ENCODE measurements at places on chromosomes 7 and 10. TPM values are rescaled to one million over a fixed set of nuclear protein-coding genes. Genes with fewer than 3 reads are reported as not detected.
A peak's percentile ranks its signal among the peaks of the same experiment; 100 is the strongest.

DNA sequence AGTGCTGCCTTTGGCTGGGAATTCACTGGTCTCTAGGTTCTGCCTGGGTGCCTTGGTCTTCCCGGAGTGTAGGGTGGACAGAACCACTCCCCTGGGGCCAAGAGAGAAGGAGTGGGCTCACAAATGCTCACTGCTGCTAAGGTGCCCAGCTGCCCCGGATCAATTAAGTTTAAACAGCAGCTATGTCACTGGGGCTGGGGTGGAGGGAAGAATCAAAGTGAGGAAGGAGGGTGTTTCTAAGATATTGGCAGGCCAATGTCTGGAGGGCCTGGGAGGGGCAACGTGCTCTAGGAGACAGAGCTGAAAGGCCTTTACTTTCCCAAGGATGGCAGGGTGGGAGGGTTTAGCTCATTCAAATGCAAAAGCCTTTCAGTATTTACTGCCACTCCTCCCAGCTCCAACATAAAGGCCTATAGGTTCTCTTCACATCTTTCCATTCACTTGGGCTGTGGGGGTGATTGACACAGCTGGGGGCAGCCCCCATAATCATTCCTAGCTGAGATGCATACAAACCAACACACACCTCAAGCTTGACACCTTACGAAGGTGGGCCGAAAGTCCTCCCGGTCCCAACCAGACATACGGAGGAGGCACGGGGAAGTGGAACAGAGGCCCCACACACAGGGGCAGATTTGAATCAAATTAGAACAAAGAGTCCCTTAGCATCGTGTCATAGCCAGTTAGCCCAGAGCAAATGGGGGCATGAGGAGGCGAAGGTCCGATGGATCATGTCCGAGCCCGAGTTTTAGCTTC, 108.0 kb upstream of the EFCAB10 start:
- DNase-seq = no peak

GRCh38 chr10:78207776-78208175, 174.1 kb downstream of the RPS24 start:
- DNase-seq = peak; percentile 54

The SYNPO2L gene
- 0.11 TPM for total RNA-seq

The EPHB6 gene
- total RNA-seq = 0.11 TPM

- peak; percentile 36 for DNase-seq
Observed at GRCh38 chr7:46745707-46746090, 824.6 kb upstream of the IGFBP3 start.

DNA sequence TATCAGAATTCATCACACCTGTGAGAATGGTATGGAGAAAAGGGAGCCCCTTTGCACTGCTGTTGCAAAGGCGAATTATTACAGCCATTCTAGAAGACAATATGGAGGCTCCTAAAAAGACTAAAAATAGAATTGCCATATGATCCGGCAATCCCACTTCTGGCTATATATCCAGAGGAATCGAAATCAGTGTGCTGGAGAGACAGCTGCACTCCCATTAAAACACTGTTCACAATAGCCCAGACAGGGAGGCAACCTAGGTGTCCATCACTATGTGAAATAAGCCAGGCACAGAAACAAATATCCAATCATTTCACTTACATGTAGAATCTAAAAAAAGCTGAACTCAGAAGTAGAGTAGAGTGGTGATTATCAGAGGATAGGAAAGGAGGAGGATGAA, 26.0 kb upstream of the GJD4 start:
- DNase-seq = no peak

The PALD1 gene
- total RNA-seq = not detected

GRCh38 chr10:5648494-5649457, 17.6 kb downstream of the ASB13 start:
- peak; percentile 13 for DNase-seq

- peak; percentile 82 for DNase-seq
Observed at GRCh38 chr7:132430861-132431822, 145.1 kb downstream of the PLXNA4 start.

DNA sequence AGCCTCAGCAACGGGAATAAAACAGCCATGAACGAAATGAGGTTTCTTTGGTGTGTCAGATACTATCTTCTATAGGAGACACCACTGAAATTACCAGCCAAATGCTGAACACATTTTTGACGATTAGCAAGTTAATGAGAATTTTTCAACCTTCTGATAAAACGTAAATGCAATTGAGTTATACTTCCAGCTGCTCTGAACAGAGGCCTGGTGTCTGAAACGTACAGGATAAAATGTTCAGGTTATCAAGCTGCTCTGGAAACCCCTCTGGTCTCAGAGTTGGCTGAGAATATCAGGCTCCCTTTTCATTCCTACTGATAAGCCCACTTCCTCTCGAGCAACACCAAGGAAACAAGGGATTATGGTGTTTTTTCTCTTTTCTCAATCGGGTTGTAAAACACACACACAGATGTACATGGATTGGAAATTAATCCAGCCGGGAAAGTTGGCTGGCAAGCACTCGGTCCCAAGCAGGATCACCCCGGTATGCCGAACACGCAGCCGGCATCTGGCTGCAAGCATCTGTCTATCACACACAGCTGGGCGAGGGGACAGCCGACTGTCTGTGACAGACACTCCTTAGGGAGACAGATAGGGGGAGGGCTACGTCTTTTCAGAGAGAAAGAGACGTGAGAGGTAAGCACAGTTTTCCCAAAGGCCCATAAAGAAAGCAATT, 171.8 kb downstream of the PRKAG2 start:
- DNase-seq = no peak

The IL15RA gene
- 0.89 TPM for total RNA-seq

The DKK1 gene
- total RNA-seq = 558 TPM

GRCh38 chr7:37484426-37485073, 35.9 kb upstream of the ELMO1 start:
- no peak for DNase-seq

The SH2D4B gene
- not detected for total RNA-seq

- DNase-seq = no peak
Observed at GRCh38 chr7:50282813-50283605, 21.5 kb upstream of the IKZF1 start.

The HOXA9 gene
- 32.1 TPM for total RNA-seq

DNA sequence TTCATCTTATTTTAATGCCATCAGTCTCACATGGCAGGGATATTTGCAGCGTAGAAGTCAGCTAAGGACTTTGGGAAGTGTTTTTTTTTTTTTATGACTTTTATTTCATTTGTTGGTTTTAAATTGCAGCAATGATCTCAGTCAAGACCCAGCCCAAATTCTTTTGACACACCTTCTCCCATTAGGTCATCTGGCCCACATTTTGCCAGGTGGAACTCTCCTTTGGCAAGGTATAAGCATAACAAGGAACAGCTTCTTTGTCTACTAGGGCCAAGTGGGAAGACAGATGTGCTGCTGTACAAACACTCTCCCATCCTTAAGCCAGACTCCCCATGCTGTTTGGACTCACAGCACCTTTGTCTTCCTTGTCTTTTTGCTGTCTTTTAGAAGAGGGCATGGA, 41.8 kb downstream of the PLEKHA8 start:
- no peak for DNase-seq

DNA sequence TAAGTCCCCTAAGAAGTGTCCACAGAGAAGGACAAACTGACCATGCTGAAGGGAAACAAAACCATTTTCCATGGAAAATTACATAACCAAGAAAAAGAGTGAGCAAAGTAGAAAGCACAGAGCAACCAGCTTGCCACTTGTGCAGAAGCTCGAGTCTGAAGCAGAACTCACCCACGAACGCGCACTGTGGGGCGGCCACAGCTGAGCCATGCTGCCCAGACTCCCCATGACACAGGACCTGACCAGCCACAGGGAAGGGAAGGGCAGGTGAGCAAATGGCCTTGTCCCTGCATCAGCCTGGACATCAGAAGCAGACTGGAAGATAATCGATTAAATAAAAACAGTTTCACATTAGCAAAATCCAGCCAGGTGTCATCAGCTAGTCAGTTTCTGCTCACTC, 95.7 kb downstream of the TCERG1L start:
- DNase-seq = no peak

GRCh38 chr10:81042647-81043046, 504.9 kb downstream of the SH2D4B start:
- DNase-seq = no peak

The RAPGEF5 gene
- total RNA-seq = 1.0 TPM

DNA sequence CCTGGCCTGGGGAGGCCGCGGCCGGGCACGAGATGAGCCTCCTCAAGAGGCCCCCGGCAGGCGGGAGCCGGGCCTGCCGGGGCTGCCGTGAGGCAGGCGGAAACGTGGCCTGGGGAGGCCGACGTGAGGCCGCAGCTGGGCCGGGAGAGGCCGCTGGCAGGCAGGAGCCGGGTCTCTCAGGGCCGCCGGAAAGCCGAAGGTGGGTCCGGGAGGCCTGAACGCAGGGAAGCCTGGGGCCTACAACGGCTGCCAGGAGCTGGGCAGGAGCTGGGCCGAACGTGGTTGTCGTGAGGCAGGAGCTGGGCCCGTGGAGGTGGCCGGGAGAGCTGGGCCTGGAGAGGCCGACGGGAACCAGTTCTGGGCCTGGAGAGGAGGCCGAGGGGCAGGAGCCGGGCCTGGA, 171.9 kb downstream of the TPST1 start:
- no peak for DNase-seq

DNA sequence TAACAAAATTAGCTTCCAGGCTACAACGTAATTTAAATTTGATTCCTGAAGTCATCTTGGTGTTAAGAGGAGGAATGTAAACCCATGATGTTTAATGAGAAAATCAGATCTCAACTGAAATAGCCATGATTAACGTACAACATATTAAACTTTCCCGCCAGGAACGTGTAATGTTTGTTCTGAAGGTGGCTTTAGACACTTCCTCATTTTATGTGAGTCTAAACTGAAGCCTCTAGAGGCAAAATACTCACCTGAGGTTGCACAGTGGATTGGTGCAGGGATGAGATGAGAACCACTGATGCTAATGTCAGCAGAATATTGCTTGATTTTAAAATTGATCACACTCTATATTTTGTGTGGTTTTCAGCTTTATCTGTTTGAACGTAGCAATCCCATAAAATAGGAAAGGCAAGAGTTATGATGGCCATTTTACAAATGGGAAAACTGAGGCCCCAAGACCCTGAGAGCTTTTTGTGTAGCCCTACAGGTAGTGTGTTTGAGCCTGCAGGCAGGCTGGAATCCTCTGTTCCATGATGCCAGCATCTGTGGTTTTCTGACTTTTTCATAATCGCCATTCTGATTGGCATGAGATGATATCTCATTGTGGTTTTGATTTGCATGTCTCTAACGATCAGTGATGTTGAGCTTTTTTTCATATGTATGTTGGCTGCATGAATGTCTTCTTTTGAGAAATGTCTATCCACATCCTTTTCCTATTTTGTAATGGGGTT, 243.7 kb upstream of the BMPER start:
- no peak for DNase-seq

DNA sequence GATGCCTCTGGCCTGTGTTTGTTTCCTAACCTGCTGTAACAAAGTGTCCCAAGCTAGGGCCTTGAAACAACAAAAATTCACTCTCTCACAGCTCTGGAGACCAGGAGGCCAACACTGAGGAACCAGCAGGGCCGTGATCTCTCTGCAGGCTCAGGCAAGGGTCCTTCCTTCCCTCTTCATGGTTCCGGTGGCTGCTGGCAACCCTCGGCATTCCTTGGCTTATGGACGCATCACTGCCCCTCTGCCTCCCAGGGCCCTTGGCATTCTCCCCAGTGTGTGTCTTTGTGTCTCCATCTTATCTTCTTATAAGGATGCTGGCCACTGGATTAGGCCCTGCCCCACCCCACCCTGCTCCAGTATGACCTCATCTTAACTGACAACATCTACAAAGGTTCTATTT, 17.0 kb downstream of the CNPY1 start:
- DNase-seq = no peak

DNA sequence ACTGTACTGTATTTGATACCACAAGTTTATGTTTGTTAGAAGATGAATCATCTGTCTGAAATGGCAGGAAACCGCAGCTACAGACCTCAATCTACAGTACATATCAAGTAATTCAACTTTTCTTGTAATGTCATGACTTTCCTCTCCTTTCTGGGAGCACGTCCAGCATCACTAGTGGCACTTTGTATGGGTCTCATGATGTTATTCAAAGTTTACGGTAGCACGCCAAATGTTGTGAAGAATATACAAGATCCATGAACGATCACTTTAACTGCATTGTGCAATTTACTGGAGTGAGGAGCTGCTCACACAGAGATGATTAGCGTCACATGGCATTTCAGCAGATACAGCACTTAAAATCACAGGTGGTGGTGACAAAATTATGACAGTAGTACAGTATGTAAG, 257.8 kb upstream of the GNAI1 start:
- DNase-seq = peak; percentile 35

GRCh38 chr7:130867039-130867438, 133.0 kb upstream of the KLF14 start:
- DNase-seq = no peak

The CYTH3 gene
- 45.5 TPM for total RNA-seq

DNA sequence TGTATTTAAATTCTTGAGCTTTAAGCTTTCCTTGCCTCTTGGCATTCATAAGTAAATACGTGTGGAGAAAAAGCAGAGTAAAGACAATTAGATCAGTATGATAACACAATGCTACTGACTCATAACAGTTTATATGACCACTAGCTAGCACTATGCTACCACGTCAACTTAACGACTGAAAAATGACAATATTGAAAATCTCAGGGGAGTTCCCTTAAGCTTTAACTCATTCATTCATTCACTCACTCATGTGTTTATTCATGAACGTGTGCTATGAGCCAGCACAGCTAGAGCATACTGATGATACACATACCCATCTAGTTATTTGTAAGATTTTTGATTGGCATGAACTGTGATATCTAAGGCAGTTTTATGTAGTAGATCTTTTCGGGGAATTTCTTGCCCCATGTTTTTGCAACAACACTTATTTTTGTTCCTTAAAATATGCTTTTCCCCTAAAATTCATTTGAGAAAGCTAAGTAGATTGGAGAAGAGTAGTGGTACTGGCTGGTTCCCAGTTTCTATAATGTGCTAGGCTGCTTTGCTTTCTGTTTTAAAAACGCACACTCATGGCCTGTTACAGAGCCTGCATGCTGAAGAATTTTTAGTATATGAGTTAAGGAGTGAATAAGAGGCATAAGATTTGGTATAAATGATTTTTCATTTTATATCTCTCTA, 57.4 kb upstream of the ACBD5 start:
- DNase-seq = peak; percentile 31

GRCh38 chr10:60747817-60748469, 30.3 kb upstream of the CDK1 start:
- DNase-seq = no peak

The SLC18A2 gene
- total RNA-seq = not detected

The CNTNAP2 gene
- not detected for total RNA-seq

The ABCA13 gene
- 0.11 TPM for total RNA-seq

- DNase-seq = peak; percentile 61
Observed at GRCh38 chr7:150388709-150389531, 9.8 kb downstream of the ZNF775 start.

- peak; percentile 23 for DNase-seq
Observed at GRCh38 chr7:88401009-88401623, 94.4 kb upstream of the STEAP4 start.

The SH2B2 gene
- total RNA-seq = 7.1 TPM

GRCh38 chr10:895324-895723, 36.2 kb downstream of the LARP4B start:
- DNase-seq = no peak

The EPHA1 gene
- total RNA-seq = not detected

The TRIM74 gene
- not detected for total RNA-seq
